Stimulated activated CD4-positive, alpha-beta T cell treated with anti-CD3 and anti-CD28 coated beads, TNF-alpha, amount 100 ng/mL, for 24 hours (primary cell): ENCODE measurements at places on chromosomes 7 and 10.
A peak's percentile ranks its signal among the peaks of the same experiment; 100 is the strongest.

GRCh38 chr10:35578618-35578956, 26.6 kb upstream of the GJD4 start:
- DNase-seq, result no peak

DNA sequence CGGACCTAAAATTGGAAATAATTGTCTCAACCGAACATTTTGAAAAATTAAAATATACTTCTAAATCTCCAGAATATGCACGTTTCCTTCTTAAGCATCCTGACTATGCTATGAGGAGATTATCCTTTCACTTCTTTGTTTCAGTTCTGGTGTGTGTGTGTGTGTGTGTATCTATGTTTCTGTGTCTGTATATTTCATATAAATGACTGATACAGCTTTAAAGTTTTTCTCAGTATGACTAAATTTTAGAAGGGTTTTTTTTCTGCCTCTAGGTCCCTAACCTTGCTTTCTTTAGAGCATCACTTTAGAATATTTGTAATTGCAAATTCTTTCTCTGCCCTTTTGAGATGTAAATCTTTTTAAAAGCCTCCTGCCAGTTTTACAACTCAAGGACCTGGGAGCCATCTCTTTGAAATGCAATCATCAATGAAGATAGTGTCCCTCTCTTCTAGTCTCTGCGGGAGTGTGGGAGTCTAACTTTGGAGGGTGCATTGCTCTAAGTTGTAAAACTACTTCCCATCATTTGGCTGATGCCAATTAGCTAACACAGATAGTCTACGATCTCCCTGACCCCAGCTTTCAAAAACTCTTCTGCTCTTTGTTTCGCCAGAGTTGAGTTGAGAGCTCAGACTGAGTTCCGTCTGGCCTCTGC, 782.0 kb upstream of the ZWINT start:
- DNase-seq, result no peak

DNA sequence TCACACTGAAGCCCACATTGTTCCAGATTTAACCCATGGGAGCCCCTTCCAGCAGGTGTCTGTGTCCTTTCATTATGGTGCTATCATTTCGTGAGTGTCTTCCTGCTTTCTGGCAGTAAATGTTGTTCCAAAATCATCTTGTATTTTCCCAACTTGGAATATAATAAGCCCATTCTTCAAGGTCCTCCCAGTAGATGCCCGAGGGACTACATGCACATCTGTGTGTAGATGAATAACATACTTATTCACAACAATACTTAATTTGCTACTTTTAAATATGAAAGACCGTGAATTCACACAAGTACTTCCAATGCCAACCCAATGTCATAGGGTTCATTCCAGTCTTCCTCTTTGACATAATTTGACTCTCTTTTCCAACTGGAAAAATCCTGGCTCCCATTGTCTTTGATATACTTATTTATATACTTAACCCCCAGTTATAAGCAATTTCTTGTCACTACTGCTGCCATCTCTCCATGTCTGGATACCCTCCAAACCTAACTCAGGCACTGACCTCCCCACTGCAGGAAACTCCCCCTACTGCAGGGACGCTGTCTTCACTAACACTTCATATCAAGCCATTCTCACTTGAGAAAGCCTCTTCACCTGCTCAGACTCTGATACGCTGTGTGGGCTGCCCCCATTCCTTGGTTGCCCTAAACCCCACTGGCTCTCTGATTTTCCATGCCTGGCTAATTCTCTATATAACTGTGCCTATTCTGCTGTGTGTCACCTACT, 1119.2 kb downstream of the CNTNAP2 start:
- DNase-seq, result no peak

DNA sequence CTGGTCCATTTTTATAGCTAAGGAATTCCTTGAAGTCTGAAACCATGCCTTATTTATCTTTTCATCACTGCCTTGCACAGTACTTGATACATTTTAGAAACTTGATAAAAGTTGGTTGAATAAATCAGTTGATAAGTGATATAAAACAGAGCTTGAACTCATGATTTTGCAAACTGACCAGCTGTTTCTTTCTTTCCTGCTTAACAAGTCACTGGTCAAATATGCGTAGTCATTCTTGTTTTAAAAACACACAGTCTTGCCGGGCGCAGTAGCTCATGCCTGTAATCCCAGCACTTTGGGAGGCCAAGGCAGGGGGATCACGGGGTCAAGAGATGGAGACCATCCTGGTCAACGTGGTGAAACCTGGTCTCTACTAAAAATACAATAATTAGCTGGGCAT, 6.3 kb downstream of the TPST1 start:
- DNase-seq, result no peak

DNA sequence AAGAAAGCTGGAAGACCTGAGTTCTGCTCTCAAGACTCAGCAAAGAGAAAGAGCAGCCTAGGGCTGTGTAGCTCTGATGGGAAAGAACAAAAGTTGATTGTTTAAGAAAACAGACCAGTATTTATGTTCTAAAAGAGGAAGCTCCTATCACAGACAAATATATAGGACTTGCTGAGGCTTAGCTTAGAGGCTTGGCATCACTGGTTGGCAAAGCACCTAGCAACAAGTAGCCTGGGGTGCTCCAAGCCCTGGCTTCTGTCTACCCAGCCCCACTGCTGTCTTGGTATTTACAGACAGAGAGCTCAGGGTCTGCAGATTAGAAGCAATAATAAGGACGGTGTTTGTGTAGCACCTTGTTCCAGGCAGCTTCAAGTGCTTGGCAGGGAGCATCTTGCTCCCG, 36.9 kb upstream of the CCDC3 start:
- DNase-seq, result no peak

GRCh38 chr10:124022066-124022465, 71.3 kb downstream of the CHST15 start:
- no peak for DNase-seq

GRCh38 chr10:126431816-126432215, 43.5 kb upstream of the ADAM12 start:
- no peak for DNase-seq

GRCh38 chr7:90710466-90710850, 114.3 kb downstream of the CDK14 start:
- no peak for DNase-seq

GRCh38 chr7:47915616-47915976, 32.7 kb downstream of the PKD1L1 start:
- no peak for DNase-seq

GRCh38 chr7:31310321-31310935, 30.1 kb downstream of the NEUROD6 start:
- DNase-seq, result no peak

DNA sequence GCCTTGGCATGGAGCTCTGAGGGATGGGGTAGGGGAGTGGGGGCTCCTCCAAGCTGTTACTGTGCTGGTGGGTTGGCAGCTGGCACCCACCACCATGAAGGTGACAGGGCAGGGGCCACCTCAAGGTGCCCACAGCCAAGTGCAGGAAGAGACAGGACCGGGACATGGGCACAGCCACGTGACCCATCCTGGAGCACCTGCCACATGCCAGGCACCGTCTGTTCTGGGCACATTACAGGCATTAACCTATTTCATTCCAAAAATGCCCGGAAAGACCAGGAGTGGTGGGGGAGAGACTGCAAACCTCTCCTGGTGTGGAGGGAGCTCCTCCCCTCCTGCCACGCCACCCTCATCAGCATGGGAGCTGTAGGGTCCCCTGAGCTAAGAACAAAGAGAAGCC, 56.7 kb downstream of the CAMK2B start:
- DNase-seq, result no peak

- DNase-seq, result no peak
Observed at GRCh38 chr7:141676618-141677017, 25.3 kb downstream of the DENND11 start.

DNA sequence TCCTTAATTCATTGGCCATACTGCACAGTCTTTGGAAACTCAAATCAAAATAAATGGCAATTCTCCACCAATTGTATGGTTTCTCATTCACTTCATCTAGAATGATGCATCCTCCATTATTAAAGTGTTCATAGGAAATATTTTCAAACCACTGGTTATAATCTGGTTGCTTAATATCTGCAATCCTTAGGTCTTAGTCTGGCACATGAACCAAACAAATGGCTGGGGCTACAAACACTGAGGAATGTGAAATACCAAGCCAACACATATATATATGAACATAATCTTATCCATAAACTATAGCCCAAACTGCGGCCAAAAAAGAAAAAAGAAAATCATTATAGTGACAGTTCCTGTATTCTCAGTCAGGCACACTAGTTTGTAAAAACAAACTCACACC, 5.7 kb upstream of the MSS51 start:
- no peak for DNase-seq

DNA sequence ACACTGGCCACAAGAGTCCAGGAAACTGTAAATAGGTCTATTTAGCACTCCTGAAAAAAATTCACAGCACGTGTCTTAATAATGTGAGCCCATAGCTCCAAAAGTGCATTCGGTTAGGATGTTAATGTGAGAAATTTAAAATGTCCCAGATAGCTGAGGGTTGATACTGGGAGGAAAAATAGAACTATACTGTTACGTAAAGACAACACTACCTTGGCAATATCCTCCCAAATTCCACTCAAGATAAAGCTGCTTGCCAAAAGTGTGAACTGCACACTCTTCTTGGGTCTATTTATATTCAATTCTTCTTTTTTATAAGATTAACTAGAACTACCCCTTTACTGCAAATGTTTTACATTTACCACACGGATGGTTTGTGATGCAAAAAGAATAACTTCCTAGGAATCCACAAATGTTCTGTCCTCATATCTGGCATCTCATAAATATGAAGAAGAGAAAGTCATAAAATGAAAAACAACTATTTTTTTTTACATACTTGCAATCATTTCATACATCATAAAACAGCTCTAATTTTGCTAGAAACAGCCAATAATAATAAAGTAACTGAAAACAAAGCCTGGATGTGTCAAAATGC, 10.4 kb downstream of the RAB11FIP2 start:
- no peak for DNase-seq

DNA sequence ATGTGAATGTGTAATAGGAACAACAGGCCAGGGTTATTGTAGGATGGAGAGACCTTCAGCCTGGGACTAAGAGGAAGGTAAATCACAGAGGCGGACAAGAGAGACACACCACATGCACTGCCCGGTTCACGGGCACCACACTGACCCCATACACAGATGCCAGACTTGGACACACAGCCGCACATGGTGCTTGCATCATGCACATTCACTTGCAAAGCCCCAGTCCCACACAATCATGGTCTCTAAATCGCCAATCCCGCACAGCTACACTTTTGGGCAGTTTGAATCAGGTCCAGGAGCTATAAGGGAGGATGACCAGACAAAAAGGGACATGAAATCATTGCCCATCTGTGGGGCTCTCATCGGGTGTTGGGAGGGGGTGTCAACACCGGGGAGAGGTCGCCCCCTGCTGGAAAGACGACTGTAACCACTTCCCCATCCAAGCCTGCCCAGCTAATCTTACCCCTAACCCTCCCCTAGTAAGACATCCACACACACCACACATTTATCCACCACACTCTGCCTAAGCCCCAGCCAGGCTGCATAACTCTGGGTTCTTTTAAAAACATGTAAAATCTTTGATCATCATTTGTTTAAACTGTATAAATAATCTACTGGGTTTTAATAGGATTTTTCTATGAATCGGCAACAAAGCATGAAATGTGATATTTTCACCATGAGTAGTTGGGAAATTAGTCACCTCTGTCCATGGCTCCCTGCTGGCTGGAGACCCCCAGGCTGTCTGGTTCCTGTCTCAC, 40.5 kb upstream of the SLF2 start:
- DNase-seq, result peak; percentile 70

DNA sequence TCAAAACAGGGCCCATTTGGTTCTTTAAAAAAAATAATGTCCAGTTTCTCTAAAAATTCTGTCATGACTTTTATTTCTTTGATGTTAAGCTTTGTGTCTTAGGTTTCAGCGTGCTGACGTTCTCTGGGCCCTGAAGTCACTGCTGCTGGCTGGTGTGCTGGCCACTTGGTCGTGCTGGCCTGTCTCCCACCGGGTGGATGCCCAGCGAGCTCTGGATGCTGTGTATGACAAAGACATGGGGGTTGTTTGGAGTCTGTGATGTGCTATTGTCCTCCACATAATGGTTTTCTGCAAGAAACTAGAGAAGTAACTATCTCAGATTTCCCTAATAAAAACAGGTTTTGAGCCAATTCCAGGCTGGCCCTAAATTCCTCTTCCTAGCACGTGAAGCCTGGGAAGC, 9.5 kb upstream of the IDI2 start:
- no peak for DNase-seq

DNA sequence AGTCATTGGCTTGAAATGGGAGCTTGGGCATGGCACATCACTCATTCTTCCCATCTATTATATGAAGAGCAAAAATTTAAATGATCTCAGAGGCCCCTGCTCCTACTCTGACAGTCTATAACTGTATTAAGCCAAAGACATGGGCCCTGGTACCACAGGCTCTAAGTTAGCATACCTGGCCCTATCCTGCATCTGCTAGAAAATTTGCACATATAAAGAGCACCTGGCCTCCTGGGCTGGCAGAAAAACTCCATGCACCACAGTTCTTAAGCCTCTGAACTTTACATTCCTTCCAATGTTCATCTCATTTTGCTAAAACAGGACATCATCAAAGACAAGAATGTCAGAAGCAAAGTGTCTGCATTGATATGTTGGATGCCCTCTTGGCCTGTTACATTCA, 29.6 kb upstream of the ANK3 start:
- no peak for DNase-seq

DNA sequence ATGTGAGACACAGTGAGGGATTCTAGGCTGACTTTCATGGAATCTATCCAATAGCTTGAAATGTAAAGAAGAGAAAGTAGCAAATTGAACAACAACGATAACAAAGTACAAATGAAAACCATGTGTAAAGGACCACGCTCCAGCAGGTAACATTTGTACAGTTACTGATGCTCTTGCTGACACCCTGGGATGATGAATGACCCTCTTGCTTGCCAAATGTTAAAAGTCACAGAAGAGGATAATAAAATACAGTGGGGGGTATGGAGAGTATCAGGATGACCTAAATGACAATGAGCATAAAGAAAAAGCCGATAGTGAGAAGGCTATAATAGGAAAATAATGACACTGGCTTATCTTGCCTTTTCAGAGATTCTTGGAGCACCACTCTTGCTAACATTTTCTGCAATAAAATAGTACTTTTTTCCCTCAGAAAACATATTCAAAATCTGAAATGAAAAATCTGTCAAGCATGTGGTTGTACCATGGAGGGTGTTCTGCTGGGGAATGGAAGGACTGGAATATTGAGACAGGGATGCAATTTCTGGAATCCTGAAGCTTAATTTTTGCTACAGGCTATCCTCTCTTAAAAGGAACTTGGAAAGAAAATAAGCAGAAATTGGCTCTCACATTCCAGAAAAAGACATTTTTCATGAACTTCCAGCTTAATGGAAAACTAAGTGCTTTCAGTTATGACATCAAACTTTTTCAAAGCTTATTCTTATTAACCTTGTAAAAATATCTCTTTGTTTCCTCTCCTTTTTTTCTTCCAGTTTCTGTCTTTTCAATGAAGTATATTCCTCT, 303.2 kb upstream of the GHITM start:
- DNase-seq, result no peak

DNA sequence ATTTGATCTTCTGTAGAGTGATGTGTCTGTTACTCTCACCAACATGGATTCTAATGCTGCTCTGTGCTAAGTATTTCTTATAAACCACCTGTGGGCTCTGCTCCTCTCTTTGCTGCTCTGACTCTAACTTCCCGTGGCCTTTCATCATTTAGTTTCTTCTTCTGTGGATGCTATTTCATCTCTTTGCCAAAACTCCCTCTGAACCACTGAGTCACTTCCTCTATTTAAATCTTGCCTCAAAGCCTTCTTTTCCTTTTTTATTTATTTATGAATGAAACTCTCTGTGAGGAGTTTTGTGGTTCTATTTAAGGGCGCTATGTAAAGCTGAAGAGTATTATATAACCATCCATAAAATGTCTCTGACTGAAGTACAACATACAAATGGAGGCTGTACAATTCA, 538.5 kb downstream of the SUGCT start:
- DNase-seq, result no peak
